ENCODE measurements at places on chromosomes 3 and 15.

DNA sequence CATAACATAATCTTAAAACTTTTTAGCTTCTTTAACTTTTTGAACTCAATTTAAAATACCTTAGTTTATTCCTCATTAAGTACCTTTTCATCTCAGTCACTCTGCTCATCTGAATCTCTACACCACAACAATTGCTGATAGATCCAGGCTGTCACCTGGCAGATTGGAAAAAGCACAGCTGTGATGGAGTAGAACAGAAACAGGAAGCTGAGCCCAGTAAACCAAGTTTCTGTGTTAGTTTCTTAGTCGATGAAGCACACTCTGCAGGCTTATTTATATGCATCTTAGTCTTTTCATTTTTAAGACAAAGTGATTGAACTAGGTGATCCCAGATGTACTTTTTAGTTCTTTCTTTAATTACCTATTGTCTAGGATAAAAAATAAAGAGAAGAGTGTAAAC is 1398.0 kb upstream of the ALCAM start:
- no peak for DNase-seq

- DNase-seq, result no peak
These were observed 27.2 kb downstream of the IQSEC1 start for GRCh38 chr3:13045904-13046568.

DNA sequence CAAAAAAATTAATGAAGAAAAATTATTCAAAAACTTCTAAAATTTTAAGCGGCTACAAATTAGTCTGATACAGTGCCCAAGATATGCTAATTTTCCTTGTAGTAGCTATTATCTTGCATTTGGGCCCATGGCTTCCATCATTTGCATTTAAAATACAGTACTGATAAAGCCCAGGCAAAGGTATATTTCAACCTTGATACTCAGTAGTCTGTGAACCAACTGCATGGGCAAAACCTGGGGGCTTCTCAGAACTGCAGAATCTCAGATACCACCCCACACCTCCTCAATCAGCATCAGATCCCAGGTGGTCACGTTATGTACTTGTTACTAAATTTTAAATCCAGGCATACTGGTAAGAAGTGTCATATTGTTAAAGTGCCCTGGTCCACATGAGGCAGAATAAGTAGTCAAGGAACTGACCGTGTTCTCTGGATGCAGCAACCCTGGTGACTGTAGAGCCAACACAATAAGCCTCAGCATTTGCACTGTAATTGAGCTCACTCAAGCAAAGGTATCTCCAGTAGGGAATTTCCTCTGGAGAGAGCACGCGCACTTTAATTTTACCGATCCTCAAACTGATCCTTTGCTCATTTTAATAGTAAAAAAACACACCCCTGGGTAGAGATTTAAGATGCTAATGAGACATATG is 31.9 kb downstream of the ZNF385D start:
- DNase-seq, result no peak

DNA sequence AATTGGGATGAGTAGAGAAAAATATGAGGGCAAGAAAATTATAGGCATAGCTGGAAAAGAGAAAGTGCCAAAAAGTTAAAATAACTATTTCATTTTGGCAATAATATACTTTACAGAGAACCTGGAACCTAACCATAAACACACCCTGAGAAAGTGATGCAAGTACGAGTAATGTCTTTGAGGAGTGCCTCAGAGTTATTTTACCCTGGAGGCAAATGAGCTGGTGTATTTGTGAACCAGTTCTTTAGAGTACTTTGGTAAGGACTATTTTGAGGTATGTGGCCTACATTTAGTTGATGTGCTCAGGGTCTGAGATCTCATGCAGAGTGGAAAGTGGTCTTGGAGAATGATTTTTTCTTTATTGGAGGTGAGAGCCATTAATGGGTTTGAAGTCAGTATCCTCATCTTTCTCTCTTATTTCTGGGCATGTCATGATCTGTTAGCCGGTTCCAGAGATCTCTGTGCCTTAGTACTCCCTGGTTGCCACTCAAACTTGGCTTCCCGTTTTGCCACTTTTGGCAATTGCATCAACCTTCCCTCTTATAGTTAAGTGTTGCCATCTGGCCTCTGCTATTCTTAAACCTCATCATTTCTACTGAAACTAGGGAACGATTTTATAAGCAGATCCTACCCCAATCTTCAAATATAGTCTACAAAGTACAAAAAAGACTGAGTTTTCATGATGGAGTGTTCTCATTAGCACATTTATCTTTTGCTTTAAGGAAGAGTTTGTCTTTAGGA is 145.7 kb downstream of the EPHA6 start:
- no peak for DNase-seq

DNA sequence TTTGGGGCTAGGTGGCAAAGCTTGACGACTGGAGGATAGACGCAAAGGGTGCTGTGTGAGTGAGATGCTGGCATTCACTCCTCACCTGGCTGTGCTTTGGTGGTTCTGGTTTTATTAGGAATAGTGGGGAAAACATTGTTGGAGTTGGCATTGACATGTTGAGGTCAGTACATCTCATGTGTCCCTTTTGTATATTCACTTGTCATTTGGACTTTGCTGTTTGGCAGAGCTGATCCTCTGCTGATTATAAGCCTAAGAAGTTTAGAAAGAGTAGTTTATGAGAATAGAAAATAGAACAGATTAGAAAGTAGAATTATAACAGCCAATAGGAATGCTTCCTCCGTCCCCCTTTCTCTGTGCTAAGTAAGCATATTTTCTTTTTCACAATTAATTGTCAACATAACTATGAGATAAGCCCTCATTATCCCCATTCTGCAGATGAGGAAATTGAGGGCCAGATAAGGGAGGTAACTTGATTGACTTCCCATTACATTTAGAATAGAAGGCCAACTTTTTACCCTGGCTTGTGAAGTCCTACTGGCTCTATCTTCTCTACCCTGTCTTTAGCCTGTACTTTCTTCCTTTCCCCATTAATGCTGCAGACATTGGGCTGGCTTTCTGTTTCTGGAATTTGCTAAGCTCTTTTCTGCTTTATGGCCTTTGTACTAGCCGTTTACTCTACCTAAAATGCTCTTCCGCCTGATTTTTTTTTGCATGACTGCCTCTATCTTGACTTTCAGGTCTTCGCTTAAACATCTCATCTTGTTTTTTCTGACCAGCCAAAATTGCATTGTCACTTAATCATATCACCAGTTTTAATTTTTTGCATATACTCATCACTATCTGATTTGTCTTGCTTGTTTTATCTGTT is 12.8 kb downstream of the ITPR1 start:
- DNase-seq, result no peak

GRCh38 chr3:127566833-127567232 is 23.7 kb downstream of the TPRA1 start:
- DNase-seq, result no peak

DNA sequence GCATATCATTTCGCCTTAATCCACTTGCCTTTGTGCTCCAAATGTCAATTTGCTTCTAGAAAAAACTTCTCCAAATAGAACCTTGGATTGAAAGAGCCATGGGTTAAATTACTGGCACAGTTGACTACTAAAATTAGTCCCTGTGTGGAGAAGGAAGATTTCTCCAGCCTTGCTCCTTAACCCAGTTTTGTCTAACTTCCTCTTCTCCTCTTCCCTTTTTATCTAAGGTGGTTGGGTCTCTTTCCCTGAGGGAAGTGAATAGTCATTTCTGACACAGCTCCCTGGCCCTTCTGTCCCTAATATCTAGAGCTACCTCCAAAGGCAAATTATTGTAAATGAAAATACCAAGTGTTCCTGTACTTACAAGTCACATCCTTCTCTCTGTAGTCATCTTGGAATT is 527.9 kb upstream of the TBL1XR1 start:
- DNase-seq, result no peak

DNA sequence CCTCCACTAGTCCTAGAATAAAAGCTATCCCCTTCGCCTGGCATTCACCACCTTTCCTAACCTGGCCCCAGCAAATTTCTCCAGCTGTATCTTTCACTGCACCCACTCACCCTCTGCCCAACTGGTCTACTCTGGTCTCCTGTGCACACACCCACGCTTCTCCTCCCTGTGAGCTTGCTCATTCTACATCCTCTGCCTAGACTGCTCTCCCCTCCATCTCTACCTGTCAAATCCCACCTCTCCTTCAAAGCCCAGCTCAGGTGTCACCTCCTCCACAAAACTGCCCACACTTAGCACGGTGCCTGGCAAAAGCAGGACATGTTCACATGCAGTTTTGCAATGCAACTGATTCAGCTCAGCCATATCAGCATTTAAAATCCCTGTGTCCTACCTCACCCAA is 45.8 kb upstream of the NTRK3 start:
- DNase-seq, result no peak

DNA sequence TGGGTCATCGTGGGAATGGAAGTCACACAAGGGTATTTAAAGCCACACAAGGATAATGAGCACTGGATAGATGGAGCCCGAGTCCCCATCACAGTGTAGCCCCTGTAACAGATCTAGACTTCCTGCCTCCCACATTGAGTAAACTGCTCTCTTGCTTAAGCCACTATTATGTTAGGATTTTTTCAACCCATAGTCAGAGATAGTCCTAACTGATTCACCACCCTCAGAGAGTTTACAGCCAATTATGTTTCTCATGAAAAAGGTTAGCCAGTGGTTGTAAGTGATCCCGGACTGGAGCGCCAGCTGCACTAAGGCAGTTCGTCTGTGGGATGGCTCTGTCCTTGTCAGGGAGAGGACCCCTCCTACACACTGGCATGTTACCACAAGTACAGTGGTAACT is 77.0 kb downstream of the KLF13 start:
- no peak for DNase-seq

DNA sequence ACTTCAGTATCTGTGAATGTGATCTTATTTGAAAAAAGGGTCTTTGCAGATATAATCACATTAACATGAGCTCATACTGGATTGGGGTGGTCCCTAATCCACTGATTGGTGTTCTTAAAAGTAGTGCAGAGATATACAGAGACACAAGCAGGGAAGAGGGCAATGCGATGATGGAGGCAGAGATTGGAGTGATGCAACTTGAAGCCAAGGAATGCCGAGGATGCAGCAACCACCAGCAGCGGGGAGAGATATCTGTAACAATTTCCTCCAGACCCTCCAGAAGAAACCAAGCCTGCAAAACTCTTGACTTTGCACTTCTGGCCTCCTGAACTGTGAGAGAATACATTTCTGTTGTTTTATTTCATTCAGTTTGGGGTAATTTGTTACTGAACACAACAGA is 171.0 kb upstream of the MBNL1 start:
- DNase-seq, result no peak

GRCh38 chr15:30903497-30904187 is at the start of gene FAN1:
TSS of gene FAN1 (plus strand) at chr15:30903915. CDS start at chr15:30904664, 749 bp downstream.
- DNase-seq, result peak; percentile 96

DNA sequence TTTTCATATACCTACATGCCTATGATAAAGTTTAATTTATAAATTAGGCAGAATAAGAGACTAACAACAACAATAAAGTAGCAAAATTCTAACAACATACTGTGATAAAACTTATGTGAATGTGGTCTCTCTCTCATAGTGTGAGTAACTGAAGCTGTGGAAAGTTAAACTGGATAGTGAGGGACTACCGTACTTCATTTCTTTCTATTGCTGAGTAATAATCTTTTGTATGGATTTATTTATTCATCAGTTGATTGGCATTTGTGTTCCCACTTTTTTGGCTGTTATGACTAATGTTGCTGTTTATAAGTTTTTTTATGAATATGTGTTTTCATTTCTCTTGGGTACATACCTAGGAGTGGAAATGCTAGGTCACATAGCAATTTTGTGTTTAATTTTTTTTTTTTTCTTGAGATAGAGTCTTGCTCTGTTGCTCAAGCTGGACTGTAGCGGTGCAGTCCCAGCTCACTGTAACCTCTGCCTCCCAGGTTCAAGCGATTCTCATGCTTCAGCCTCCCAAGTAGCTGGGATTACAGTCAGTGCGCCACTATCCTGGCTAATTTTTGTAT is 41.0 kb downstream of the RNF111 start:
- DNase-seq, result no peak

DNA sequence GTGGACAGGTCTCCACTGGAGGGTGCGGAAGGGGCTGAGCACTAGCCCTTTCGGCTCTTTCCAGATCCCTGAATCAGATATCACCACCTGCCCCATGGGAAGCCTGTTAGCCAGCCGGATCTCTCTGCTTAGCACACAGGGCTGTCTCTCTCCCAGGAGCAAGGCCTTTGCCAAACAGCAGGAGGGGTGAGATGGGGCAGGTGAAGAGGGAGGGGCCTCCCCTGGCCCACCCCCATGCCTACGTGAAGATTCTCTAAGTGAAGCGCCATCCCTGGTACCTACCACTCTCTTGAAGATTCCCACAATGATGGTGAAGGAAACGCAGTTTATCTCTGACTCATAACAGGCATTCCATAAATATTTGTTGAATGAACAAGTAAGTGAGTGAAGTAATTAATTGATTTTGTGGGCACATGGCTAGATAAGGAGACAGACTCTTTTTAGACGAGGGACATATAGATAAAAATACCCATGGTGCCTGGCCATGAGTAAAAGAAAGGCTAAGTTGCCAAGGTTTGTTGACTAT is 19.6 kb upstream of the HCN4 start:
- peak; percentile 55 for DNase-seq

DNA sequence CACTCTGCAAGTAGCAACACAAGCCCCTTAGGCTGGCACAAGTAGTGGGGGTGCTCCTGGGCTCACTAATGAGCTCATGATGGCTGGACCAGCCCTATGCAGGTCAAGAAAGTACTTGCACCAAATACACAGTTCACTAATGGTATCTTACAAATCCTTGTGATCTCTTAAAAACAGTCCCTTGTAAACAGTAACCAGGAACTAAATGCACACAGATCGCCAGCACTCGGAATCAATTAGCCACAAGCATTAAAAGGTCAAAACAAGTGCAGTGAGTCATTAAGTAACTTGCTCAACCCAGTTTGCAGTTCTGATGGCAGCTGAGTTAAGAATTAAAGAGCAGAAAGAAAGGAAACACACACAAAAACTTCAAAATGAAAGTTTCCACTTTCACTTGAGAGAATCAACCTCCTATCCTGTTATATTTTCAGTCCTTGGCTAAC is 43.2 kb downstream of the ARHGEF3 start:
- DNase-seq, result peak; percentile 84

GRCh38 chr3:150449169-150449721 is 41.1 kb downstream of the TSC22D2 start:
- no peak for DNase-seq

DNA sequence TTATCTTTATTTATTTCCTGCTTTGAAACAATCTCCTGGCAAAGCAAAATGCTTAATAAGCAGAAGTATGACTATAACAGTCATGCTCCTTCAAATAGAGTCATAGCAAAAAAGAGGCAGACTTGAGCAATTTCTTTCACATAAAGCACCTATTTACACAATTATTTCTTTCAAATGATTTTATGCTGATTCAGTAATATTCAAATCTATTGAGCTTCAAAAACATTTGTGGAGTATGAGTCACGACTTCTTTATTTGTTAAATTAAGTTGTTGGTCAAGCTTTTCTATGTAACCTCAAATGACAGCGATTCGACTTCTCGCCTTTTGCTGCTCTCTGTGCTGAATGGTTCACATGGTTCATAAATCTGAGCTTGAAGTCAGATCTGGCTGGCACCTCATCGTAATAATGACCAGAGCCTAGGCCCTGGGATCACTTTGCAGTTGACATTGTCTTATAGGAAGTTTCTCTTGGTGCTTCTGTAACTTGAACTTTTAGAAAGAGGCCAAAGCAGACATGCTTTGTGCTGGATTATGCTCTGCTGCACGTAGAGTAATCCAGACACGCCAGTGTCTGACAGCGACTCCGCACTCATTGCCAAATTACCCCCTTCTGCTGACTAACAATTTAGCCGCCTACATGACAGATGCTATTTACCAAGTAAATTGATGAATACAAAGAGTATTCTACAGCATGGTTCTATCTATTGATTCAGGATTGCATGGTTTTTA is 139.0 kb downstream of the MCTP2 start:
- DNase-seq, result no peak

Data from HT-29 (cell line).